Frontal cortex (tissue), 4 donors: ENCODE measurements at places on chromosomes 4 and X. TPM values are rescaled to one million over a fixed set of nuclear protein-coding genes. Genes with fewer than 3 reads are reported as not detected.

DNA sequence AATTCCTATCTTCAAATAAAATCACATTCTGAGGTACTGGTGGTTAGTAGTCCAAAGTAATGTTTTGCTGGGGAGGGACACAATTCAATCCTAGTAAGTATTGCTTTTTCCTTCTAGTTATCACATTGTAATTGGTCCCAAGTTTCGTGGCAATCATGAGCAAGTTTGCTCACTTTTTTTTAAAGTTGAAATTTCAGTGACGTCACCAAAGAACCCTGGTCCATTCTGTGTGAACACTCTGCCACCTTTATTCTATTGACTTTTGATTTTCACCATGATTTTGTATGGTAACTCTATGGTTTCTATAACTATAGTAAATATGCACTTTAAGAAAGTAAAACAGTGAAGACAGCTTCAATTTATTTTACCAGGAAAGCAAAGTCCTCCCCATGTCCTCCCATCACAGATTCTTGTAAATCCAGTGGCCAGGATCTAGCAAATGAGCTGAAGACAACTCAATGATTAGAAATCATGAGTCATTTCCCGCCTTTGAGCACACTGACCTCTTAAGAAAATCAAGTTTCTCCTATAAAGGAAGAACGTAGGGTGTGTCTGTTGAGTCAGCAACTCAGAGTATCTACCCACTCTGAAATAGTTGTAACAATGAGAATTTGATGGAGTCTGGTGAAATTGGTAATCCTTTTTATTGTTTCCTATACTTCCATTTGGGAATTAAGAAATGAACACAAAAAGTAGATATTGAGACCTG is 1306.6 kb upstream of the PABPC4L start:
- no peak for DNase-seq

DNA sequence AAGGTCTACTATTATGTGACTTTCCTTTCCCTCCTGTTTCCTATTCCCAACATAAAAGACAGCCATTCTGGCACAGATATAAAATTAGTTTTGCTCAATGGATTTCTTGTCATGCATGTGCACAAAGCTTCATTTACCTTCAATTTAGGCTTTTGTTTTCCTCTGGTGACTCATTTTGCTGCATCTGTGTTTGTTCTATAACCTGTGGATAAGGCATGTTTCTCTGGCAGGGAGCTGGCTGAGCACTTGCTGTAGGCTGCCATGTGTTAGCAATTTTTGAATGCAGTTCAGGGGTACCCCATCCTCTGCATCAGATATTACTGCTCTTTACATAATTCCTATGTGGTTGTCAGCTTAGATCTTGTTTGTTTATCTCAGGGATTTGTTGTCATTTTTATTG is 202.8 kb upstream of the GRID2 start:
- no peak for DNase-seq

DNA sequence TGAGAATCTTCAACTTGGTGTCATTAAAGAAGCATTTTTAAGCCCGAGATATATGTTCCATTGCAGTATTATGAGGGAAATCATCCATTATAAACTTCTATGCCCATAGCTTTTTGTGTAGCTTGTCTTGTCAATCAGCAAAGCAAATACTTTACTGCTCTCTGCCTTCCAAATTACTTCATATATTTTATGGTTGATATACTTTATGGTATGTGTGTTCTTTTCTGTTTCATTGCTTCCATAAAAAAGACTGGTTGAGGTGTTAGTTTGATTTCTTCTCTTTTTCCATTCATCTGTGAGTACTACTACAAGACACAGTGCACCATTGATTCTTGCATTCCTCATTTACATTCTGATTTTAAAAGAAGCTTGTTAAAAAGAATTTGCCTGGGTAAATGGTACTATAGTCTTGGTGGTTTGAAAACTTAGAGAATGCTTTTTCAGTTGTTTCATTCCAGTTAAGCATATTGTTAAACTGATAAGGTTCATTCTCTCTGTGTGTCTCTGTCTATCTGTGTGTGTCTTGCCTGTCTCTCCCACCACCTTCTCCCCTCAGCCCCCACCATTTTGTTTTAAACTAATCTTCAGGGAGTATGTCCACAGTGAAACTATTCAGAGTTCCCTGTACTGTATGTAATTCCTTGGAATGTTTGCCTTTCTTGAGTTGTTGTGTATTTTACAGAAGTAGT is 27.1 kb downstream of the STAG2 start:
- DNase-seq, result no peak

DNA sequence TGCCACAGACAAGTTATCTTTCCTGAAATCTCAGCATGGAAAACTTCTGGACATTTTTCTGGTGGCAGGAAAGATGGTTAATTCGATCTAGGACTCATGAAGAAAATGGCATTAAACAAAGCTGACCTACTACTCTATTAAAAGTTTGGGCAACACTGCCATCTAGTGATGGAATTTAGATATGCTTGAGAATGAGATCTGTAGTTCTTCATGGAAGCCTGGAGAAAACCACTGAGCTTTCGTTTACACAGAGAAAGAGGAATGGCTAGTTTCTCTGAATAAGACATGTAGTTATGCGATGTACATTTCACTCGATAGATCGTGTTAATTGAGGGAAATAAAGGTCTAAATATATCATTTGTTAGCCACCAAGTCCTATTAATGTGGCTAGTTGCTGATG is 51.7 kb upstream of the CHRDL1 start:
- DNase-seq, result peak; percentile 33

GRCh38 chr4:66575008-66575696 is 904.9 kb upstream of the EPHA5 start:
- no peak for DNase-seq

DNA sequence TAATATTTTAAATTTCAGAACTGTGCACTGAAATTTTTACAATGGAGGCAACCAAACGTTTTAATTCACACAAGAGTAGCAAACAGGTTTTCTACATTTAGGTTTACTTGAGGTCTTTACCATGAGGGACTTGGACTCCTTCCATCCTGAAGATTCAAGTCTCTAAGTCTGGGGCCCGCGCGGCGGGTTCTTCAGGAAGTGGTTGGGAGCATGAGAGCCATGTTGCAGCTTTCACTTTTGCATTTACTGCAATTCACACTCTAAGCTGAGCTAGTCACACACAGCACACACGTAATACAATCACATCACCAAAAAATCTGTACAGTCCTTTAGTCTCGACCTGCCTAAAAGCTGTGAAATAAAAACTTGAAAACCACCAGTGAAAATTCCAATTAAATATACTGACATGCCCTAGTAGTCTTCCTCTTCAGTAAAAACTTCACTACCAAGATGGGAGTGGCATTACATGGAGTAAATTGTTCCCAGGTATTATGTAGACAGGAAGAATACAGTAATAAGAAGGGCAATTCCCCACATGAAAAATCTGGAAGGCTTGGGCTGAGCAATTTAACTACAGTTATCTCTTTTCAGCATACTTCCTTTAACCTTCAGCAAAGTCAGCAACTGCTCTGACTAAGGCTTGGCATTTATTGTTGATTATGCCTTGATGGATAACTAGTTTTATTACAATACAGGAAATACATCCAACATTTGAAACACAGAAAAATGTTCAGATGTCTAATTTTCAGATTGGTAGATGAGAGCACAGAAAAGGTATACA is 571.1 kb upstream of the DIPK2B start:
- DNase-seq, result no peak

GRCh38 chrX:43655151-43656004 is 721 bp upstream of the MAOA start:
- no peak for DNase-seq

GRCh38 chrX:123173833-123174232 is 10.2 kb upstream of the GRIA3 start:
- DNase-seq, result no peak

- no peak for DNase-seq
Observed at GRCh38 chr4:870951-871350, 45.0 kb upstream of the CPLX1 start.

GRCh38 chr4:95317085-95317793 is 231.5 kb downstream of the UNC5C start:
- no peak for DNase-seq

GRCh38 chrX:105973387-105973739 is 65.2 kb downstream of the SERPINA7 start:
- DNase-seq, result no peak

DNA sequence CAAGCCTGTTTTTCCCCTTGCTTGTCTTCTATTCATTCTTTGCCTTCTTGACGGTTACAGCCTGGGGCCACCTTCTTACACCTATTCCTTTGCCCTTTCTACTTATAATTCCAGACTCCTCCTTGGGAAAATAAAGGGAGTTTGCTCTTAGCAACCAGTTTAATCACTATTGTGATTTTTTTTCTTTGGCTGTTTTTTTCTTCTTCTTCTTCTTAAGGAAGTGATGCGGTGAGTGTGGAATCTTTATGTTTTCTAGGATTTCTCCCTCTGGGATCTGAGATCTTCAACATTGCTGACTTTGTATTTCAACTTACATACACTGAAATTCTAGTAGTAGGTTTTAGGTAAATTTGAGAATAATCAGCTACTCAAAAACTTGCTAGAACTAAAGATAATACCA is 1.1 kb upstream of the KLHL13 start:
- DNase-seq, result no peak

DNA sequence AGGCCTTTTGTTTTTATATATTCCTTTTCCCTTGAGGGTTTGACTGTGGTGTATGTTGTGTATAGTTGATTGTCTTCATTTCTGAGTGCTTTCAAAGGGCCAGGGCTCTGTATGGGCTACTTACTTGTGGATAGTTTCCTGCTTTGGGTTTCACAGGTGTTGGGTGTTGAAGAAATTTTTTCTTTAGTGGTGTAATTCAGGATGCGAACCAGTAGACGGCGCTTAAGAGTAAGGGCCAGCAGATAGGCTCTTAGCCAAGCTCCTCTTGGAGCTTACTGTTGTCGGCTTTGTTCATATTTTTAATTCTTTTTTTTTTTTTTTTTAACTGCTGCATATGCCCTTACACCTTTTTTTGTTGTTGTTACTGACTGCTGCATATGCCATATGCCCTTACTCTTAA is 276.3 kb upstream of the GALNT7 start:
- no peak for DNase-seq

GRCh38 chrX:132292793-132293192 is 73.5 kb upstream of the RAP2C start:
- DNase-seq, result peak; percentile 39

GRCh38 chr4:72591547-72592454 is 22.8 kb upstream of the ADAMTS3 start:
- DNase-seq, result no peak

DNA sequence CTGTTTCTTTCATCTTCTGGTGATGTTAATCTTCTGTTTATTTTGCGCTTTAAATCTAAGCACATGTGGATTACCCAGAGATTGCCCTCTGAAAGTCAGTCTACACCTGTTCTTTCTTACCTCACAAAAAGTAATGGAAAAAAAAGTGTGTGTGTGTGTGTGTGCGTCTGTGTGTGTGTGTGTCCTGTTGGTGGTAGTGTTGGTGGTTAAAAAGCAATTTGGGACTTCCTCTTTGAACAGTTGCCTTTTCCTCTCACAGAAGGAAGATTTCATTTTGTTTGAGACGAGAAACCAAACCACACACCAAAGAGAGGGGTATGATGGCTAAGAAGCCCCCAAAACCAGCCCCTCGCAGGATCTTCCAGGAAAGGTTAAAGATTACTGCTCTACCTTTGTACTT is at the start of gene STAP1:
TSS of gene STAP1 (plus strand) at position 235 of the 400 bp plus-strand sequence. CDS start at position 318, 83 bp downstream.
- no peak for DNase-seq

GRCh38 chr4:26233350-26233749 is 87.5 kb upstream of the RBPJ start:
- DNase-seq, result no peak

GRCh38 chr4:101158134-101158482 is 189.2 kb downstream of the PPP3CA start:
- no peak for DNase-seq

GRCh38 chr4:96955691-96956090 is 1115.8 kb downstream of the PDHA2 start:
- no peak for DNase-seq

TMEM165 gene
- total RNA-seq, result 139 TPM

ANKRD17 gene
- total RNA-seq, result 70.5 TPM

CXCL8 gene
- total RNA-seq, result 0.41 TPM

CNOT6L gene
- 40.4 TPM for total RNA-seq

SUPT20HL2 gene
- total RNA-seq, result not detected

TSPAN6 gene
- 33.0 TPM for total RNA-seq

FHIP1A gene
- total RNA-seq, result 2.0 TPM

AR gene
- 0.41 TPM for total RNA-seq

NDP gene
- total RNA-seq, result 27.3 TPM

PNMA6F gene
- total RNA-seq, result 0.82 TPM

PRAF2 gene
- total RNA-seq, result 6.1 TPM

INTU gene
- 26.9 TPM for total RNA-seq
